Activated gamma-delta T cell treated with Interleukin-2 at 50 U/mL for 16 hours (primary cell): ENCODE measurements at places on chromosomes 2 and 18.
A peak's percentile ranks its signal among the peaks of the same experiment; 100 is the strongest.

GRCh38 chr2:44367591-44367990, 5.8 kb downstream of the CAMKMT start:
- DNase-seq = no peak

- no peak for DNase-seq
Measured at GRCh38 chr2:240689975-240690374, 1.7 kb upstream of the AQP12A start.

GRCh38 chr2:83991992-83992391, 467.1 kb downstream of the SUCLG1 start:
- DNase-seq = no peak

- DNase-seq = no peak
Measured at GRCh38 chr18:741931-742512, 29.6 kb upstream of the ENOSF1 start.

GRCh38 chr18:25310045-25310444, 41.9 kb downstream of the ZNF521 start:
- DNase-seq = no peak

DNA sequence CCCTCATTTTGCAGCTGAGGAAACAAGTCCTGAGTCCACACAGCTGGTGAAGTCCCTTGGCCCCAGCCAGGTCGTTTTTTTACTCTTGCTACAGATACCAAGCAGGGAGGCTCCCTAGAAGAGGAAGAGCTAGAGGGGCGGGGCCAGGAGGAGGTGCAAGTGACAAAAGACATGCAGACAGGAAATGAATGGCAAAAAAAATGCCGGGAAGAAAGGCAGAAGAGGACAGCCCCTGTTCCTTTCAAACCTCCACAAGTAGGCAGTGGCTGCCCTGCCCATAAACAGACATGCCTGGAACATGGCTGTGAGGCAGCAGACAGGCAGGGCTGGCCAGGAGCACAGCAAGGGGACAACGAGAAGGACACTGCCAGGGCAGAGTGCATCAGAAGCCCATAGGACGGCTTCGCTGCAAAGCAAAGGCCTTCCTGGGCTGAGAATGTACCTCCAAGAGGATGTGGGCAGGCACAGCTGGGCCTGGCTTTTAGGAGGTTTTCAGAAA, 108.7 kb downstream of the ZBTB7C start:
- DNase-seq = no peak

DNA sequence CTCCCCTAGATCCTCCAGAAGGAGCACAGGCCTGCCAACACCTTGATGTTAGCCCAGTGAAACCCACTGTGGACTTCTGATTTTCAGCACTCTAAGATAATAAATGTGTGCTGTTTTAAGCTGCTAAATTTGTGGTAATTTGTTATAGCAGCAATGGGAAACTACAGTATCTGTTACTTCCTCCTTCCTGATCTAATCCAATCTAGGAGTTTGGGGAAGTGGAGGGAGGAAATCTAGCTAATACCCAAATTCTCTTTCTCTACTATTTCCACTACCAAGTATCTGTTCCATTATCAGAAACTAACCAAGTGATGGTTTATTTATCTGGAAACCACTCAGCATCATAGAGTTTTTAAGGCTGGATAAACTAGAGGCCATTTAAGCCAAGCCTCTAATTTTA, 64.9 kb downstream of the AFF3 start:
- DNase-seq = no peak

GRCh38 chr2:100272841-100273329, 49.4 kb downstream of the LONRF2 start:
- DNase-seq = no peak

GRCh38 chr2:132586101-132586511, 83.9 kb downstream of the LYPD1 start:
- DNase-seq = no peak

DNA sequence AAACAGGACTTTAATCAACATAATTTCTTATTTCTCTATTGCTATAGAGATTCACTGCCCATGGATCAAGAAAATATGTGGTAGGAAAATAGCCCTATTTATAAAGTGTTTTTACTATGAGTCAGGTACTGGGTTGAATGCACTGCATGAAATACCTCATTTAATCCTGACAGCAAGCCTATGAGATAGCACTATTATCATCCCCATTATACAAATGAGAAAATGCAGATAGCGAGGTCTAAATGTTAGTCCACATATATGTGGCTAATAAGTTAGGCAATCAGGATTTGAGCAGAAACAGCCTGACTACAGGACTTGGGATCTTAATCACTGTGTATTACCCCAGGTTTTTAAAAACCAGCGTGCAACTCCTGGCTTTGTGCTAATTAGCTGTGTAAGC, 8.5 kb upstream of the LYPD1 start:
- DNase-seq = no peak

- DNase-seq = no peak
Measured at GRCh38 chr18:71450257-71450656, 1093.9 kb downstream of the CBLN2 start.

- DNase-seq = no peak
Measured at GRCh38 chr2:106649306-106649705, 162.1 kb downstream of the CD8B2 start.

DNA sequence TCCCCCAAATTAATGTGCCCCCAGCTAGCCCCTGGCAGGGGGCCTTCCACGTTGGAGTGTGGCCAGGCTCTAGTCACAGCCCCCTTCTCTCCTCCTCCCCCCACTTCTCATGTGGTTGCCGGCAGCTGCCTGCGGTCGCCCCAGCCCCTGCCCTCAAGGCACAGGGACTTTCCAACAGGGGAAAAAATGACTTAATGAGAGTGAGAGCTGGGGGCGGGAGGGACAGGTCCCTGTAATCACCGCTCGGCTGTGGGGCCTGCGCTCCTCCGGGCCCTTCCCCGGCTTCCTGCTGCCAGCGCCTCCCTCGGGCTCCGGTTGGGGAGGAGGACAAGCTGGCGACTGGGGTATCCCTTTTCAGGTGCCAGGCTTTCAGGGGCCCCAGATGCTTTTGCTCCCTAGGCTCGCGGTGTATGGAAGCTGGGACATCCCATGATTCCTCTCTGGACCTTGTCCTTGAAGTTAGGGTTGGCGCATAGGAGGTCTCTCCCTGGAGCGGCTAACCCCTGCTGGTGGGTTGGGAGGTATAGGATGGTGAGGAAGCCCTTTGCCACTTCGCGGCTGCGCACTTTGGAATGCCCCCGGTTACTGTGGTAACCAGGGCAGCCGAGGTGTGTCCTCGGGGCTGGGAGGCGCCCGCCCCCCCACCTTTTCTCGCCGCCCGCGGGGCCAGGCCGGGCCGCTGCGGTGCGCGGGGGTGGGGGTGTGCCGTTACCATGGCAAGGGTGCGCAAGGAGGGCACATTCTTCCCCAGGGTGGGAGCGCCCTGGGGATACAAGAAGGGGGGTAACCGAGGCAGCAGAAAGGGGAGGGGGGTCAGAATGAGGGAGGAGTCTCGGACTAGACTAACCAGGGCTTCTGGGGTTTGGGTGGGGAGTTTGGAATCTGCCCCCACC, 16.1 kb downstream of the WNT10A start:
- DNase-seq = peak; percentile 82
